ENCODE measurements at places on chromosomes 6 and 20. TPM values are rescaled to one million over a fixed set of nuclear protein-coding genes. Genes with fewer than 3 reads are reported as not detected.

DNA sequence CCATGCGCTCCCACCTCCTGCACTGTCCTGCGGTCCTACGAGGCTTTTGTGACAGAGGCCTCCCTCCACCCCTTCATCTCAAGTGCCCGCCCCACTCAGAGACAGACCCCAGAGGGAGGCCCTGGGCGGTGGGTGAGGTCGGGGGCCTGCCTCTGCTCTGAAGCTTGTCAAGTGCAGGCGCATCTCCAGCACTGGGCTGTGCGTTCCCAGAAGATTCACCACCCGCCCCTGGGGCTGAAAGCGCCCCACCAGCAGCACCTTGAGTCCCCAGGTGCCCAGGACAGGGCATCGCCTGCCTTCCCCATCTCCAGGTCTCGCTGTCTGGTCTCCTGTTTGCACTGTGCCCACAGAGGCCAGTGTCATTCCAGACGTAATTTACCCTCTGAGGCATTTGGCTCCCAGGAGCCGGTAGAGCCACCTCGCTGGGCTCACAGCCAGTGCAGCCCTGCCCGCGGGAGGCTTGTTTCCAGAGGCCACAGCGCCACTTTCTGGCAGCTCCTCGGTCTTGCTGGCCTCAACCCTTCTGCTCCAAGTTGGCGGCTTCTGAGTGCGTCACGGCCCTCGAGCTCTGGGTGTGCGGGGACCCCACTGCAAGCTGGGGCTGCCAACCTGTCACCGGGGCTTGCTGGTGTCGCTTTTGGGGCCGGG lies 191.1 kb downstream of the TAF4 start:
- no peak overlapping the region for H3K27ac ChIP-seq
- H3K4me1 ChIP-seq: no peaks in the 10 kb centered on the region
- DNase-seq: no peak
- H3K36me3 ChIP-seq: no peaks in the 10 kb centered on the region
- H3K27me3 ChIP-seq: no peaks in the 10 kb centered on the region

DNA sequence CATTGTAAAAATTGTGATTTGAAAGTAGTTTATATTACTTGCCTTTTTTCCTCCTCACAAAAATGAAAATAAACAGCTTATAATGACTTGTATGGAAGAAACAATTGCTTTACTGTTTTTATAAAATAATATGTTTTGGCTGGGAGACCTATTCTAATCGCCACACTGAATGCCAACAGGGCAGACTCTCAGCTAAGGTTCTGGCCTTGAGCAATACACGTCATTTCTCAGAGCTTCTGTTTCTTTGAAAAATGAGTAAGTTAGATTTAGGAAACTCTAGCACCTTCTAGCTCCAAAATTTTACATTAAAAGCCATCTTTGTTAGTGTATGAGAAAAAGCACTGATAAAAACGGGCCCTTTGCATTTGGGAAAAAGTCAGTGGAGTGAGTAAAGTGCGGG lies 166.6 kb downstream of the ARID1B start:
- peak overlapping the region; percentile 20 for H3K4me3 ChIP-seq
- peak overlapping the region; percentile 86 for H3K27ac ChIP-seq
- no peaks in the 10 kb centered on the region for H3K36me3 ChIP-seq
- no peak for DNase-seq
- peaks cover 47% of the 10 kb centered on the region for H3K4me1 ChIP-seq
- H3K27me3 ChIP-seq: no peaks in the 10 kb centered on the region

- no peak for DNase-seq
- H3K4me3 ChIP-seq: peak overlapping the region; percentile 38
- H3K4me1 ChIP-seq: peaks cover 44% of the 10 kb centered on the region
- no peaks in the 10 kb centered on the region for H3K36me3 ChIP-seq
- peak overlapping the region; percentile 65 for H3K27ac ChIP-seq
These were observed 96.8 kb downstream of the ANKRD60 start for GRCh38 chr20:58131551-58132142.

GRCh38 chr6:167824591-167825331 lies 1.9 kb upstream of the AFDN start:
- no peaks in the 10 kb centered on the region for H3K36me3 ChIP-seq
- peak overlapping the region; percentile 45 for H3K27ac ChIP-seq
- H3K4me3 ChIP-seq: peak overlapping the region; percentile 86
- peaks cover 40% of the 10 kb centered on the region for H3K4me1 ChIP-seq
- DNase-seq: no peak

Gene ROMO1
- 116 TPM for total RNA-seq

- H3K27ac ChIP-seq: no peak overlapping the region
- H3K4me3 ChIP-seq: no peak overlapping the region
- peaks cover 52% of the 10 kb centered on the region for H3K27me3 ChIP-seq
- no peaks in the 10 kb centered on the region for H3K36me3 ChIP-seq
- H3K4me1 ChIP-seq: no peaks in the 10 kb centered on the region
- no peak for DNase-seq
These were observed 132.4 kb downstream of the EYA2 start for GRCh38 chr20:47027042-47027441.

DNA sequence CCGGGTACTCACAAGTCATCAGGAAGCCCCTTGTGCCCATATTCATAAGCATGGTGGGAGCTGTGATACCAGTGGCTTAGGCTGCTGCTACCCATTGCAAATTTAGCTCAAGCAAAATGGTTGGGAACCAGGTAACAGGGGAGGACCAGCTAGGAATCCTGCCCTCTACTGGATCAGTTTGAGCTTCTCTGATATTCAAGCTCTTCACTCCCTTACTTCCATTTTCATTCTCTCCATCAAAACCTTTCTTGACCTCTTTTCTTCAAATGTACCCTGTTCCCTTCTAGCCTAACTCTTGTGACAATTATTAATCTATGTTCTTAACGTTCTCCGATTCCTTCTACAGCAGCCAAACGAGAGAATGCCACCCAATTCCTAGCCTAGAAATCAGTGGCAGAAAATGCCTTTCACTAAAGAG lies 9.7 kb downstream of the NOL7 start:
- no peaks in the 10 kb centered on the region for H3K4me1 ChIP-seq
- DNase-seq: no peak
- no peaks in the 10 kb centered on the region for H3K27me3 ChIP-seq
- no peak overlapping the region for H3K27ac ChIP-seq
- peaks cover 47% of the 10 kb centered on the region for H3K36me3 ChIP-seq
